ENCODE measurements at places on chromosomes 1 and 21.

GRCh38 chr1:246155923-246156322 is 351.2 kb downstream of the SMYD3 start:
- no peak for DNase-seq

DNA sequence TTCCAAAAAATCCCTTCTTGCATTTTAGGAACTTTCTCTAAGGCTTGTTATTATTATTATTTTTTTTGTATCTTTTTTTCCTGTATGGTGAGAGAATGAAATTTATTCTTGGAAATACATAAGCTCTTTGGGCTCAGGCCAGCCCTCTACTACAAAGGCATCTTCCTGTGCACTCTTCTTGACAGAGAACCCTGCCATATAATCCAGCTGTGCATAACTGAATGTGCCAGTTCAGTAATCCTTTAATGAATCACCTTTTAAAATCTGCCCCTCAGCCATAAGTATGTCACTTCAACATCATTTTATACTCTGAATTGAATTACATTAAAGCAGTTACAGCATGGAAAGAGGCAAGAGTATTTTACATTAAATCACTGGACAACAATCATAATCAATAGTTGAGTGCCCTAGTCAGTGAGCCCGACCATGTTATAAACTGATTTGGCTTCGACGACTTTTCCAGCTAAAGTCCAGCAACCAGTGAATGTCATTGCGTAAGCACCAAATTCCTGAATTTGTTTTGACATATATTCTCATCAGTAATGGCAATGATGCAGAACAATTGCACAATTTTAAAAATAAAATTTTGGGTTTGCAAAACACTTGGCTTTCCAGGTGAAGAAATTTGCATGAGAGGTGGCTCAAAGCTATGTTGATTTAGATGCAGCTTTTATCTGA is 59.2 kb upstream of the KCNK2 start:
- DNase-seq: no peak

- DNase-seq: no peak
Observed at GRCh38 chr1:233439721-233440120, 112.2 kb downstream of the MAP3K21 start.

- no peak for DNase-seq
Observed at GRCh38 chr1:11473491-11474034, 5.4 kb upstream of the DISP3 start.

- DNase-seq: no peak
Observed at GRCh38 chr1:184970691-184971161, 3.6 kb downstream of the NIBAN1 start.

DNA sequence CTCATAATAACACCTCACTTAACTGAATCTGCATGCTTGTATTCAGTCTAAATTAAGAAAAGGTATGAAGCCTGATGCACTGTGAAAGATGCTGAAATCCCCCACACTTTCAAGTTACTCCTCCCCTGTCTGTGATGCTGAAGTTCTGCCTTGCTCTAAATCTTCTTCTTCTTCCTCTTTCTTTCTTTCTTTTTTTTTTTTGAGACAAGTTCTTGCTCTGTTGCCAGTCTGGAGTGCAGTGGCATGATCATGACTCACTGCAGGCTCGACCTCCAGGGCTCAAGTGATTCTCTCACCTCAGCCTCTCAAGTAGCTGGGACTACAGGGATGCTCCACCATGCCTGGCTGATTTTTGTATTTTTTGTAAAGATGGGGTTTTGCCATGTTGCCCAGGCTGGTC is 231.0 kb upstream of the B3GALT2 start:
- DNase-seq: no peak

DNA sequence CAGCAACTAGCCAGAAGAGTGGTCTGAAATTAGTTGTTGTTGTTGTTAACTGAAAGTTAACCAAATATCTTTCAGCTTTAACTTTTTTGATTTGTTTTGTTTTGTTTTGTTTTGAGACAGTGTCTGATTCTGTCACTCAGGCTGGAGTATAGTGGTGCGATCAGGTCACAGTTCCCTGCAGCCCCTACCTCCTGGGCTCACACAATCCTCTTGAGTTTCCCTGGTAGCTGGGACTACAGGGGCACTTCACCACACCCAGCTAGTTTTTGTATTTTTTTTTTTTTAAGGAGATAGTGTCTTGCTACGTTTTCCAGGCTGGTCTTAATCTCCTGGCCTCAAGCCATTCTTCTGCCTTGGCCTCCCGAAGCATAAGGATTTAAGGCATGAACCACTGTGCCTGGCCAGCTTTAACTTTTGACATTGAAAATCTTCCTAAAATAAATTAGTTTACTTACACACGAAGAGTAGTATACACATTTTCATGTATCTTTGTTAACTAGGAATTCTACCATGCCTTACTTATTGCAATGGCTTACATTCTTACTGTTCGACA is 45.0 kb downstream of the GNG12 start:
- DNase-seq: no peak

- no peak for DNase-seq
Observed at GRCh38 chr1:158649052-158649451, 37.5 kb downstream of the SPTA1 start.

DNA sequence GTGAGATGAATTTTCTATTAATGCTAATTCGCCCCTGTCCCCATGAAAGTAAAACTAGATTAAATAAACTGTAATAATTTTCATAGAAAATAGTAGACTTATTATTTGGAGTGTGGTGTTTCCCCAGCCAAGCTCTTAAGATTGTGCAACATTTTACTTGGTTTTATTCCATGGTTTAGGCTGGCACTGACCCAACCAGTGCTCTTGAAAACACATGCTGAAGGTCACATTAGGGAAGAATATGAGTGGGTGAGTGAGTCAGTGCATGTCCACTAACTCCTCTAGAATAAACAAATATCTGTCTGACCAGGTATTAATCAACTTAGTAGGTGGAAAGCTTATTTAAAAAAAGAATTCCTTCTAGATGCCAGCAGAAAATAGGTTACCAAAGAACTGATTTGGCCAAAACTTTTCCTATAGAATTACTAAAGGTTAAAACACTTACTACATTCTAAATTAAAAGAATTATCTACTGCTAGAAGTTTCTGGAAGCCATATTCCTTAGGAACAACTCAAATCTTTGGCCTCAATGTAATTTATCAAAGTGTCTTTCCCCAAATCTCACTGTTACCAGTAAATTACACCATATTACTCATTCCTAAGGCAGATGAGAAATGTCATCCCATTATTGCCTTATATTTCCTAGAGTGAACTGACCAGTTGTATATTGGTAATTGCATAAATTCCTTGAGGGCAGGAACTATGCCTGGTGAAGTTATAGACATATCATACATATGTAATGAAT is 89.7 kb upstream of the RGS1 start:
- peak; percentile 25 for DNase-seq

DNA sequence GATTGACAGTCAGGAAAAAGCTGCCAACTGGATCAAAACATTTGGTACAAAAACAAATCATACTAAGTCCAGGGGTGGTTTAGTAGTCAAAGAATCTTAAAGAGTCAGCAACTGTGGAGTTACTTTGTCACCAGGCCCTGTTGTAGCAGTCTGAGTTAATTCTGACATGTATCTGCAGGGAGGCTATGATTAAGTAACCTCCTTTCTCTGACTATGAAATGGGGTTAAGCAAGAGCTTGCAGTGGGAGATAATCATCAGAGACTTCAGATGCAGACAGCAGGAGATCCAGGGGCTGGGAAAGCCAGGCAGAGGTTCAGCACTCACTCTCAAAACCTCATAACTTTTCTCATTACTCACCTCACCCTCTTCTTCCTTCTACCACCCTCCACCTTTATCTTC is 99.2 kb upstream of the BTG3 start:
- no peak for DNase-seq

GRCh38 chr21:45010096-45010495 is 64.3 kb upstream of the ADARB1 start:
- DNase-seq: no peak

GRCh38 chr1:94255476-94255875 is 18.1 kb upstream of the ARHGAP29 start:
- DNase-seq: no peak

GRCh38 chr1:29671446-29672356 is 435.4 kb downstream of the PTPRU start:
- no peak for DNase-seq

DNA sequence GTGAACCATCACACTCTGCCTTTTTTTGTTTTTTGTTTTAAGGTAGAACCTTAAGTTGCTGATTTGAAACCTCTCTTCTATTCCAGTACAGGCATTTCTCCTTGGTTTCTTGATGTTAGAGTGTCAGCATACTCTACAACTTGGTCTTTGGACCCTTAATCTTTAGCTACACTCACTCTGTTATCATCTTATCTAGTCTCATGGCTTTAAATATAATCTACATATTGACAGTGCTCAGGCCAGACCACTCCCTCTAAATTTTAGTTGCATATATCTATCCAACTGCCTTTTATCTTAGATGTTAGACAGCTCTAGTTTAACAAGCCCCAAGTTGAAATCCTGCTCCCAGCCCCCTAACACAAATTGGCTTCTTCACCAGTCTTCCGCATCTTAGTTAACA is 22.1 kb downstream of the NME7 start:
- DNase-seq: no peak

- DNase-seq: no peak
Observed at GRCh38 chr1:232962761-232963745, 12.6 kb downstream of the NTPCR start.

DNA sequence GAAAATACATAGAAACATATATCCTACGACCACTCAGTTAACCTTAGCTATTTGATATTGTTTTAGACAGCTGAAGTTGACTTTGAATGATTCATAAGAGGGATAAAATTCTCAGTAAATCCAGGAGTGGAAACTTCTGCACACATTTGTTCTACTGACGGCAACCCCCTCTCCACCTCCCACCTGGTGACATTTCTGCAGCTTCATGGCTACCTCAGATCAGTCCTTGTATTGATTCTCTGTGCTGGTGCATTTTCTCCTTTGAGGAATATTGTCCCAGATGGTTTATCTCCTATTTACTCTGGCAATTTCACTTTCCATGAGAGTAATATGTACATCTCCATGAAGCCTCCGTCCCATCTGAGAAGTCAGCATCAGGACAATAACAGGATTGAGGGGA is 57.7 kb upstream of the COA6 start:
- no peak for DNase-seq

- no peak for DNase-seq
Observed at GRCh38 chr1:47442842-47443529, 5.1 kb downstream of the FOXD2 start.

GRCh38 chr21:14877581-14878228 is 187.1 kb downstream of the NRIP1 start:
- DNase-seq: no peak

DNA sequence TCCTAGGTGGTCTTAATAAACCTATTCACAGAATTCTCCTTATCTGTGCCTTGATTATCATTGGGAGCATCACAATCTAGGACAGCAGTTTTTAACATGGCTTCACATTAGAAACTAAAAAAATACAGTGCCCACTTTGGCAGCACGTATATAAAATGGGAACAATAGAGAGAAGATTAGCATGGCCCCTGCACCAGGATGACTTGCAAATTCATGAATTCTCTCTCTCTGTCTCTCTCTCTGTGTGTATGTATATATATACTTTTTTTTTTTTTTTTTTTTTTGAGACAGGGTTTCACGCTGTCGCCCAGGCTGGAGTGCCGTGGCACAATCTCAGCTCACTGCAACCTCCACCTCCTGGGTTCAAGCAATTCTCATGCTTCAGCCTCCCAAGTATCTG is 6.2 kb upstream of the PPP1R8 start:
- DNase-seq: no peak

- no peak for DNase-seq
Observed at GRCh38 chr1:23568608-23569383, 9.5 kb upstream of the ID3 start.

GRCh38 chr1:74583397-74583796 is 71.0 kb upstream of the LRRC53 start:
- DNase-seq: no peak

DNA sequence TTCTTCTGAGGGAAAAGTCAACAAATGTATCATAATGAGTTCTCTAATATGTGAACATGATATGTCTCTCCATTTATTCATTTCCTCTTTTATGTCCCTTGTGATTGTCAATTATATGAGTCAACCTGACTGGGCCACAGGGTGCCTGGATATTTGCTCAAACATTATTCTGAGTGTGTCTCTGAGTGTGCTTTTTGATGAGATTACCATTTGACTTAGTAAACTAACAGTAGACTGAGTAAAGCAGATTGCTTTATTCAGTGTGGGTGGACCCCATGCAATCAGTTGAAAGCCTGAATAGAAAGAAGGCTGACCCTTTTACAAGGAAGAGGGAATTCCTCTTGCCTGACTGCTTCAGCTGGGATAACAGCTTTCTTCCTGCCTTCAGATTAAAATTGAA is 142.6 kb downstream of the SLC35F3 start:
- DNase-seq: peak; percentile 6

- no peak for DNase-seq
Observed at GRCh38 chr21:31173881-31174555, 135.7 kb upstream of the KRTAP19-8 start.

DNA sequence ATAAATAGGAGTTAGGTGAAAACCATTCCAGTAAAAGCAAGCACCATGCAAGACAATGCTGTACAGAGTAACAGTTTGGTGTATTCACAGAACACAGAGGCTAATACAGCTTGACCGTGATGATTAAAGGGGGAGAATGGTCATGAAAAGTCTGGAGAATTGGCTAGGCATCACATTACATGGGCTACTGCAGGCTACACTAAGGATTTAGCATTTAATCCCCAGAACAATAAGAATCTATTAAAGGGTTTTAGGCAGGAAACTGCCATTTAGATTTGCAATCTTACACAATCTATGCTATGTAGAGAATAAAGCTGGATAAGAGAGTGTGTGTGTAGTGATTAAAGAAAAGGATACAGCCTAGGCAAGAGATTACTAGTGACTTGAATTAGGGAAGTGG is 30.6 kb downstream of the HFM1 start:
- no peak for DNase-seq

DNA sequence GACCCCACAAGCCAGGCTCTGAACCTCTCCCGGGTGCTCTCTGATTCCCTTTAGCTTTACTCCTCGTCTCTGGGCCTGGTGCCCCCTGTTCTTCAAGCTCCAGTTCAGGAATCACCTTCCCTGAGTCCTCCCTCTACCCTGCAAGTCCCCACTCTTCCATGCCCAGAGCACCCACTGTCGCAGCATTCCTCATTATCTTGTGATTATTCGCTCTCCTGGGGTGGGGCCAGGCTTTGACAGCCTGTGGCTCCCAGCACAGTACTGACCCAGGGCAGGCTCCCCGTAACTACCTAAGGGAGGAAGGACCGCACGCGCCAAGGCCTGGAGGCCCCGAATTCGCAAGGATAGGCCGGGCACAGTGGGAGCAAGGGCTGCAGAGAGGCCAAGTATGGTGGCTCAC is 734 bp upstream of the C1orf210 start:
- no peak for DNase-seq

GRCh38 chr1:206075786-206076755 is 23.1 kb downstream of the RHEX start:
- no peak for DNase-seq

GRCh38 chr1:46547481-46548383 is 3.7 kb downstream of the KNCN start:
- peak; percentile 58 for DNase-seq

DNA sequence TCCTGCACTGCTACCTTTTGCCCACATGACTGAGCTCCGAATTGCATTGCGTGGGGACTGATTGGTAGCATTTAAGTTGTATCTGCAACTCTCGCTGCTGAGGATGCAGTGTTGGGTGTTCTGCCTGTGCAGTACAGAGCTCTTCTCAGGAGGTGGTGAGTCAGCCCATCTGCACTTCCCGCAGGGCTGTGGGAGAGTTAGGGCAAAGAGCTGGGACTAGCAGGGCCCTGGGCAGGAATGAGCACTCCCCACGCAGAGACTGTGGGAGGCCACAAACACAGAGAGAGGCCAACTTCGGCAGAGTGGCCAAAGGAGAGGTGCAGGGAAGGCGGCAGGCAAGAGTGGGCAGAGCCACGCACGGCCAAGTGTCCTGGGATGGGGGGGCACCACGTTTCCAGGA is 244.7 kb downstream of the SIPA1L2 start:
- DNase-seq: no peak

Data from NCI-H2029 (cell line).